Left kidney (tissue), 8 donors: ENCODE measurements at places on chromosomes 11 and 22.
A peak's percentile ranks its signal among the peaks of the same experiment; 100 is the strongest.

DNA sequence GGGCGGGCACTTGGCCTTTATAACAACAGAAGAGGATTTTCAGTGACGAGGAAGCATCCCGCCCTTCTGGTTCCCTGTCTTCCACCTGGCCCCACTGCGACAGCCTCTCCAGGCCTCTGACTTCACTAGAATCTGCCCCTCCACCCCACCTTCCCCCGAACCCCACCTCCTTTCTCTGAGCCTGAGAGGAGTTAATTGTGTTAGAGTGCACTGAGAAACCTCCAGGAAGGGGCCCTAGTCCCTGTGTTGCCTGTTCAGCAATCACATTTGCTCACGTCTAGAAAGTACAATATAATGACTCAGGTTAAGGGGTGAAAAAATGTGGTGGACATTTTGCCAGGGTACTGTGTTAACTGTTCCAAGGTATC, 38.8 kb downstream of the PTPRJ start:
- peak; percentile 37 for DNase-seq

DNA sequence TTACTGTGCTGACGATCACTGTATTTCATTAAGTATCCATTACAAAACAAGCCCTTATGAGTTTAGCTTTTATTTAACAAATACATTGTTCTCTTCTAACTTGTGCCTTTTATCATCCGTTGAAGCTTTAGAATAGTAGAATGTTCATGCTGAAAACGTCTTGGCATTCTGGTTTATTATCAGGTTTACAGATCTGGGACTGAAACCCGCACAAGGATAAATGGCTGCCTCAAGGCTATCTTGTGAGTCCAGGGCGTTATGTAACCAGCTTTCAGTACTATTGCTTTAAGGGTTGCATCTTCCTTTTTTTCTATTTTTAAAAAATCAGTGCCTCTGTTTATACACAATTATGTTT, 66.6 kb upstream of the PRODH start:
- DNase-seq, result no peak

DNA sequence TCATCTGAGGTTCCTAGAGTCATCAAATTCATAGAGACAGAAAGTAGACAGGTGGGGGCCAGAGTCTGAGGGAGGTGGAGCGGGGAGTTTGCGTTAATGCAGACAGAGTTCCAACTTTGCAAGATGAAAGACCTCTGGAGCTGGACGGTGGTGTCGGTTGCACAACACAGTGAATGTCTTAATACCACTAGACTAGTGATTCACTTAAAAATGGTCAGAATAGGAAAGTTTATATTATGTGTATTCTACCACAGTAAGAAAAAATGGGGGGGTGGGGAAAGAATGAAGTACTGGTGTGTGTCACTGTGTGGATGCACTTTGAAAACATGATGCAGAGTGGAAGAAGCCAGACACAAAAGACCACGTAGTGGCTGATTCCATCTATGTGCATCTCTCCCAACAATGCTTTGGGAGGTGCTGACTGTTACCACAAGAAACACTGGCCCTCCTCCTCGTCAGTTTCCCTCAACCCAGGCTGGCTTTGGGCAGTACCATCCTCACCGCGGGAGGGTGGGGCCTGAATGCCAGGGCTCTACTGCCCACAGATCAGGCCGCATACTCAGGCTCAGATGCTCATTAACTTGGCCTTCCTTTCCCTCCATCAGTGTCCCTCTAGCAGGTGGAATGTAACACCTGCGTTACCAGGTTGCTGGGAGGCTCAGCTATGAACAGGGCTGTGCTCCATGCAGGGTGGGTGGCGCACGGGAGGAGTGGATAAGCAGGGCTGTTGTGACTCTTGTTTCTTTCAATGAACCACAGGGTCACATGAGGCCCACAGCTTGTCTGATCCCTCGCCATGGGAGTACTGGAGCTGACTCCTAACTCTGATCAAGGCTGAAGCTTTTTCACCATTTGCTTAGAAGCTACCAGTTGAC, 297.0 kb downstream of the CTTN start:
- no peak for DNase-seq

DNA sequence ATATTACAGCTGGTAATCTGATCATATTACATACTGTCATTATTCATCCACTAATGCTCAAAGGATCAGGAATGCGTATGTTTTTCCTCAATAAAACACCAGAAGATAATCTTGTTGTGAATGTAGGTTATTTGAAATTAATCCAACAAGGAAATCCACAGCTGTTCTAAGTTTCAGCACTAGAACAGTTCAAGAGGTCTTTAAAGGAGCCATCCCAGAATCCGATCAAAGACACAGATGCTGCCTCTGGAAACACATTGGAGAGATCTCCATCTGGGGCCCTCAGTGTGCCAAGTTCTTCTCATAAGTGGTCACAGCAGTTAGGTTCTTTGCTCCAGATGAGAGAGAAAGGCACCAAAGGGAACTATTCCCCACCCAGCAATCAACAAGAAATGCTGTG, 1955.1 kb upstream of the RAG2 start:
- DNase-seq, result no peak

GRCh38 chr11:27553186-27553585, 46.6 kb upstream of the LIN7C start:
- no peak for DNase-seq

DNA sequence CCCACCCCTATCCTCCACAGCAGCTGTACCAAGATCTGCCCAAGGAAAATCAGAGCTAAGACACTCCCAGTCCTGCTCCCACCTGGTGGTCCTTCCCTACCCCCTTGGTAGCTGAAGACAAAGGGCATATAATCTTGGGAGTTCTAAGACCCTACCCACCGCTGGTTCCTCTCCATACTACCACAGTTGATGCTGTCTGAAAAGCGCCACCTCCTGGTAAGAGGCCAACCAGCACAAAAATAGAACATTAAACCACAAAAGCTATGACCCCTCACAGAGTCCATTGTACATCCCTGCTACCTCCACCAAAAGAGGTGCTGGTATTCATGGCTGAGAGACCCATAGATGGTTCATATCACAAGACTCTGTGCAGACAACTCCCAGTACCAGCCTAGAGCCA, 161.5 kb upstream of the ARHGAP42 start:
- no peak for DNase-seq

- no peak for DNase-seq
Measured at GRCh38 chr11:131871006-131871405, 500.6 kb downstream of the NTM start.

GRCh38 chr11:122775675-122776271, 62.5 kb upstream of the CRTAM start:
- no peak for DNase-seq

DNA sequence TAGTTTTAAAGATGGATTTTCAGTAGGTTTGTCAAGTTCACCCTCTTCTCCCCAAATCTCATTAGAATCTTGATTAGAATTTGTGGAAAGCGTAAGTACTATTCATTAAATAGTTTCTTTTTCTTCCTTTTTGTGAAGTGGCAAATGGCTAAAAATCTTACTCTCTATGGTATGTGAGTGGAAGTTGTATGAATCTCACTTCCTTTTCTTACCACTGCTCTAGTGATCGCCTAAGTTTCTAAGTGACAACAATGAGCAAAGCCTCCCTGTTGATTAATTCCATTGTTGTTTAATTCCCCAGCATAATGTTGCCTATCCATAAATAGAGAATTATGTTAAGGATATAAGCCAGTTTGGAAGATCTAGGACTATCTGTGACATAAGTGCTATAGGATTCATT, 82.7 kb downstream of the PGR start:
- no peak for DNase-seq

DNA sequence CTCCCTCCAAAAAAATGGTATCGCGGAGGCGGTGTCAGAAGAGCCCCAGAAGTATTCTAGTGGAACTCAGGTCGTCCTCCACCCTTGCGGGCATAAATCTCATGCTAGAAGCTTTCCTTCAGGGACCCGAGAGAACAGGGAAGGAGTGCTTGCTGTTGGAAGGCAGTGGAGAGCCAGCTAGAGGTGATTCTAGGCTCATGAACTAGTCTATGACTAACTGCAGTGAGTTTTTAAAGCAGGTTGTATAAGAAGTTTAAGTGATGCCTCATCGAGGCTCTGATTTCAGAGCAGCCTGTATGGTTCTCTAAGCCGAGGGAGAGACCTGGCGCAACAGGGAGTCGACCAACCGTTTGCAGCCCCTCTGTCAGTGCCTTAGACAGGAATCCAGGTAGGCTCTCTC, 85.7 kb downstream of the TBC1D22A start:
- DNase-seq, result no peak

GRCh38 chr22:44676441-44677352, 25.3 kb upstream of the PRR5 start:
- DNase-seq, result no peak

DNA sequence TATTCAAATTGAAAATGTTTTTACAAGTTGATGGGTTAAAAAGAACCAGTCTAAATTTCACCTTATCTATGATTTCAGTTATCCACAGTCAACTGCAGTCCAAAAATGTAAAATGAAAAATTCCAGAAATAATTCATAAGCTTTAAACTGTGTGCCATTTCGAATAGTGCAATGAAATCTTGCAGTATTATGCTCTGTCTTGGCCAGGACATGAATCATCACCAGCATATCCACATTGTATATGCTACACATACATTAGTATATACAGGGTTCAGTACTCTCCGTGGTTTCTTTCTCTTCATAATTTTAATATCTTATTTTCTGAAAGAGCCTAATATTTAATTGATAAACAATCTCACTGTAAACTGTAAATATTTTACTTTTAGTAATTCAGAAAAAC, 45.9 kb downstream of the ARHGAP32 start:
- no peak for DNase-seq

DNA sequence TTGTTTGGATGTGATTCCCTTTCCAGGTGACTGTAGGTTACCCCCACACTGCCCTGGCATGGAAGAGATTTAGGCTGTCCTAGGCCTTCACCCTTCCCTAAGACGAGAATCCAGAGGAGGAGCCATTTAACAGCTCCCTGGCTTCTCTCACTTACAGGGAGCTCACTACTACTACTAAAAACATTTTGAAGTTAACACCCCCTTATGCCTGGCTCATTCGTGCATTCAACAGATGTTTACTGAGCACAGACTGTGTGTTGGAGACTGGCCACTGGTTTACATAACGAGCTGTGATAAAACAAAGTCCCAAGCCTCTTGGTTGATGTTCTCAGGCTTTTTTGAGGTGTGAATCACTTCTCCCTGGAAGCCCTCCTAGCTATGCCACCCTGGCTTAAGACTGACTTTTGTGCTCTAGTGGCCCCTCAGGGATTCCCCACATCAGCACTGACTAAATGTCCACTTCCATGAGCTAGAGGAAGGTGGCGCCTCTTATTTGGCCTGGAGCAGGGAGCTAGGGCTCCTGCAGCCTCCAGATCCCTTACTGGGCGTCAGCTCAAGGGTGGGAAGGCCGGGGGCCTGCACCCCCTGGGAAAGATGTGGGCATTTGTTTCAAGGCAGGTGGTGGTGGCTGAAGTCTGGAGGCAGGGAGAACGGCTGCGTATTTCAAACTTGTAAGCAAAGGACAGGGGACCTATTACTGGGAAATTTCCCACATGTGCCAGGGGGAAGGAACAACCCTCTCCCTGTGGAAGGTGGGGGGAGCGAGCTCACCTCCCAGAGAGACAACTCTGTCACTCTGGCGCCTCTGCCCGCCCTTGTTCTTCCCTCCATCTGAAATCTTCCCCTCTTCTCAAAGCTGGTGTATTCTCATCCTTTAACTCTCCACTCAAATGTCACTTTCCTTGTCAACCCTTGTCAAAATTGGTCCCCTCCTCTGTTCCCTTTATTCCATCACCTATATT, 19.4 kb upstream of the MALAT1 start:
- DNase-seq, result no peak

DNA sequence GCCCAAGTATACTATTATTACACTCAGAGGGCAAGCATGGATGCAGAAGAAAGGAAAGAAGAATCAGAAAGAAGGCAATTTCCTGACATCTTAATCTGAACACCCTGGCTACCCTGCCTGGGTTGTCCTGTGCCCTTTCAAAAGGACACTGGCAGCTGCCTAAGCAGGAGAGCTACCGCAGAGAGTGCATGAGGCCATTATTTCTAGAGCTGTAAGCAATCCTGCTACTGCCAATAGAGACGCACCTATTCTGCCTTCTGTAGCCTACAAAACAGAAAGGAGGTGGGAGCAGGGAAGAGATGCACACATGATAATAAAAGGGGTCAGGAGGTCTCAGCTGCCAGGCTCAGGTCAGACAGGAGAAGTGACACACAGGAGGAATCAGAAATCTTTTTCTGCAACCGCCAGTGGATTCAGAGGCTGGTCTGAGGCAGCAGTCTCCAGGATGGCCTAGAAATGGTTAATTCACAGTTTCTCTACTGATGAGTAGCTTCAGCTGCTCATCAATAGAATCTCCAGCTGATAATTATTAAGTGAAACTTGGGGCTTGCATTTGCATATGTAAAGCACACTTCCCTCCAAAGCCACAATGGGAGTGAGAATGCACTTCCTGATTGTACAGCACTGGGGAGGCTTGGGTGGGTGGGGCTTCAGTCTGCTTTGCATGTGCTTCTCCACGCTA, 253.9 kb downstream of the LARGE1 start:
- DNase-seq, result no peak

- peak; percentile 59 for DNase-seq
Measured at GRCh38 chr22:17198170-17199002, 20.8 kb downstream of the ADA2 start.

- DNase-seq, result no peak
Measured at GRCh38 chr22:20580611-20581502, 73.4 kb downstream of the MED15 start.

DNA sequence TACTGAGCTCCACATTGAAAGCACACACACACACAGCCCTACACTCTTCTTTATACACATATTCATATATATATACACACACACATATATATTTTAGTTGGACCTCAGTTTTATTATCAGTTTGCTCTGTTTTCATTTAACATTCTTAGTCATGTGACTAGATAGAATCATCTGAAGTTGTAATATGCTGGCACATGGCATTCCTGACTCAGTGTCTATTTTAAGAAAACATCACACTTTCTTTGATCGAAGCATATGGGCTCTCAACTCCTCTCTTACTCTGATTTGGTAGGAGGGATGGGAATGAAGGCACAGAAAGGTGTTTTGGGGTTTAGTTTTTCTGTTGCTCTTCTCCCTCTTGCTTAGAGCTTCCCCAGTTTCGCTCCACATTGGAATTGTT, 24.8 kb downstream of the AMOTL1 start:
- no peak for DNase-seq

DNA sequence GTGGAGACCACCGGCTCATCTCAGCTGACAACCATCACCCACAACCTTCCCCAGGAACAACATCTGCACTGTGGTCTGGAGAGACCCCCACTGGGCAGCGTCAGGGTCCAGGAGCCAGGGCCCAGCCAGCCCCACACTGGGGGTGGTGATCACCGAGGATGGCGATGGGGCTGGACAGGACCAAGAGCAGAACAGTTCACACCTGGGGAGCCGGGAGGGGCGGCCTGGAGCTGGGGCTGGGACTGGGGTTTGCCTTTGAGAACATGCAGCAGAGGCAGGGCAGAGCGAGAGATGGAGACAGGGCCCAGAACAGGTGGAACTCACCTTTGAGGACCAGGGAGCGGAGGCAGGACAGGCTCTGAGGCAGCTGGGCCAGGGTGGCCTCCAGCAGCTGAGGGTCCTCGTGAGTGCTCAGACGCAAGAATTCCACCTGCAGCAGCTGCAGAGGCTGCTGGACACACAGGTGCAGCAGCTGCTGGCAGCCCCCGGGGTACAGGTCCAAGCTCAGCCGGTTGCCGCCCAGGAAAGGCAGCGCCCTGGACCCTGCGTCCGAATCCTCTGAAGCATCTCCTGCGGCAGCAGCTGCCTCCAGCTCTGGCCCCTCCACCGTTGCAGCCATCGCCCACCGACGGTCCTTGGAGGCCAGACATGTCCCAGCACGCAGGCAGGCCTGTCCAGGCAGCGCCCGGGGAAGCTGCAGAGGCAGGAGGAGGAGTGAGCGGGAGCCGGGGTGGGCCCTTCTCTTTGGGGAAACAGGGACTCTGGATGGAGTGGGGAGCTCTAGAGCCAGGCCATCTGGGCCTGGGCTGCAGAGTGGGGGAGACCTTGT, 1.0 kb downstream of the PIDD1 start:
- no peak for DNase-seq
